Breast epithelium (tissue), 4 donors: ENCODE measurements at places on chromosomes 12 and 14.

DNA sequence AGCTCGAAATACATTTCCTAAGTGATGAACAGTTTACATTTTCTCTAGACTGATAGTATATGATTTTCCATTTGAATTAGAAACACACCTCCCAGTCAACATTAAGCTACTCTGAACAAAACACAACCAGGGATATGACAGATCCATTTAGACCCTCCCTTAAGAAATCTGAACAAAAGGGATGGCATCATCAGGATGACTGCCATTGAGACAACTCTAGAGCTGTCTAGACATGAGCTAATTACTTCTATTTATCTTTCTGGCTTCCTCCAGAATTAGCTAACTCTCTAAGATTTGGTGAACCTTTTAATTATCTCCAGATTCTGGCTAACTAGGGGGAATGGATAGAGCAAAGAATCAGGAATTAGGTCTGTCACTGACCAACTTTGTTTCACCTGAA is 92.9 kb upstream of the IGF1 start:
- DNase-seq, result no peak

DNA sequence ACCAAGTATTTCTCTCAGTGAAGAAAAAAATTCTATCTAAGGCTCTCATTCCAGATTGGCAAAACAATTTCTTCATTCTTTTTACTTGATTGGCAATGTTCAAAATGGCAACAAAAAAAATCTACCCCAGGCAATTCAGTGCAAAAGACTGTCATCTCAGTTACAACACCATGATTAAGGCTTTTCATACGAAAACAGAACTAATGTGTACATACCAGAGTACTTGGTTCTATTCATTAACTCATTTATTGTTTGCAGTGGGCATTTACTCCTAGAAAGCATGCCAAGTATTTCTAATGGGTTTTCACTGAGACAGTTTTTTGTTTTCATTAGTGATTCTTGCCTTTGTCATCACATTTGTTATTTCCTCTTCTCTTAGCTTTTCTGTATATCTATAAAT is 33.0 kb downstream of the DBX2 start:
- no peak for DNase-seq

DNA sequence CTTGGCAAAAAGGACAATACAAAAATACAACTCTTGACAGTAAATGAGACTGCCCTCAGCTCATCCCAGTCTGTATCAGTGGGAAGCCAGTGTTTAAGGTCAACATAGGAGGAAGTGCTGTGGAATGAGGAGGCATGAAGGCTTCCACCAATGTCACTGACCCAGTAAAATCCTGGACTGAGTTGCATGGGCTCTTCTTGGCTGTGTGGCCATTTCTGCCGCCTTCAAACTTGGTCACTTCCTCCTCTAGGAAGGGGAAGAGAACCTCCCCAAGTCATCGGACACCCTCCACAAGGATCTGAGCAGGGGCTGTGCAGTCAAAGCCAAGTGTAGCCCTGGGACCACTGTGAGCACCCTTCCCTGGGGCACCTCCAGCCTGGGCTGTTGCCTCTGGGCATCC is 11.9 kb downstream of the GPR68 start:
- no peak for DNase-seq

DNA sequence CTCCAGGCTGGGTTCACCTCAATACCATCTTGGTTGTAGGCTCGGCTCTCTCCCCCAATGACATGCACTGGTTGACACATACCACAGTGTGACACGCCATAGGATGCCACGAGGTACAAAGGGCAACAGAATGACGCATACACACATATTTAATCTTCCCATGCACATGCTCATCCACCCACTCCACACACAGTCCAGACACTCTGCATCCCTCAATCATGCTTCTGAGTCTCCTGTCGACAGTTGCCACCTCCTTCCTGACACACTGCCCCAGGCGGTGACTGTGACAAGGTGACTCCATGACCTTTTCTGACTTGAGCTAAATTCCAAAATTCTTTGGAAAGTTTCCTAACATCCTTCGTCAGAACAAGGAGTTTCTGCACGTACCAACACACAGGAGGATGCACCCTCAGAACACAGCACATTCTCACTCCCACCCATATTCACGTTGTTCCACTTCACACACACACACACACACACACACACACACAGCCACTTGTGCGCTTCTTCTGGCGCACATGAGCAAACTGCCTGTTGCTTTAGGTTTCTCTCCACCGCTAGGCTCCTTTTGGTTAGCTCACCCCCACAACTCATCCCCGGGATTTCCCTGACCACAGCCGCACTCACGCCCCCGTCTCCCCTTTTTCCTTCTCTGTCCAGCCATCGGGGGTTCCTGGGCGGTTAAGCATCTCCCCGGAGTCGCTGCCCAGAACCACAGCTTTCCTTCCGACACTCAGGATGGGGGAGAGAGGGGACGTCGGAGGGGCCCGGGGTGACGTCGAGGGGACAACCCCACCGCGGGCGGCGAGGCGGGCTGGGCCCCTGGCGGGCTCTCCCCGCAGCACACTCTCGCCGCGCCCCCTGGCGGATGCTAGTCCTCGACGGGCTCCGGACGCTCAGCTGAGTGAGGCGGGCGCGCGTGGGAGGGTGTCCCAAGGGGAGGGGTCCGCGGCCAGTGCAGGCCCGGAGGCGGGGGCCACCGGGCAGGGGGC is 536 bp upstream of the WNT1 start:
- DNase-seq, result no peak

- peak; percentile 69 for DNase-seq
These were observed 282.4 kb downstream of the ZFP36L1 start for GRCh38 chr14:68510201-68511128.

GRCh38 chr12:98606359-98606988 is 13.0 kb downstream of the SLC25A3 start:
- DNase-seq, result no peak
